NK-92 treated with Interleukin-12 subunit alpha and Interleukin-12 subunit beta, amount 100 ng/mL, for 24 hours (cell line): ENCODE measurements at places on chromosomes 4 and X.

- no peak for DNase-seq
These were observed 529 bp upstream of the CITED1 start for GRCh38 chrX:72306085-72306801.

- no peak for DNase-seq
These were observed 1776.3 kb downstream of the STIM2 start for GRCh38 chr4:28636971-28637370.

DNA sequence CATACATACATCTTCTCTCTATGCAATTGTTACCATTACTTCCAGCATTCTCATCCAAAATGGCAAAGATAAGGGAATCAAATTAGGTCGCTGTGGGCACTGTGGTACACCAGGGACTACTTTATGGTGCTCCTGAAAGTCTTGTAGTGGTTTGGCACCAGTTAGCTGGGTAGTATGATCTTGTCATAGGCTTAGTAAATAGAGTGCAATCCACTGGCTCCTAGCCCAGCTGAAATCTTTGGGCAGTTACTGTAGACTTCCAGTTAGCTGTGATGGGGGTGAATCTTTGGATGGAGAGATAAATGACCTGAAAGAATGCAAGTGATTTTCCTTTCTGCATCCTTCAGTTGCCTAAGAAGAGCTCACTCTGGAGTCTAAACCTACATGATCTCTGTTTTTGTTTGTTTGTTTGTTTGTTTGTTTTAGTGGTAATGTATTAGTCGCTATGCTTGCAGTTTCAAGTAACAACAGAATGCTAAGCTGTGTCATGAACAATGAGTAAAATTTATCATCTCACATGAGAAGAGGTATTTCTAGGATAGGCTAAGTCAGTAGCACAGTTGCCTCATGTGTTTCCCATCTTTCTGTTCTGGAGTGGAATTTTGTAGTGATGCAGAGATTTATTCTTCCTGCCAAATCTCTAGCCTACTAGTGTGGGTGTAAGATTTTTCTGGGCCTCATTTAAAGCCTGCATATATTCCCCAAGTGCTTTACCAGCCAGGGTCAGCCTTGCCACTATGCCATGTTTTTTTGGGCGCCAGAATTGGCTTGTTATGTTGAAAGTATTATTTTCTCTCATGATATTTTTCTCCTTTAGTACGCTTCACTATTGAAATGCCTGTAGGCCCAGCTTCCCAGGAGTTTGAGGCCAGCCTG is 24.2 kb downstream of the HERC3 start:
- DNase-seq, result no peak

- no peak for DNase-seq
These were observed 2.0 kb downstream of the USP9X start for GRCh38 chrX:41087201-41087600.

DNA sequence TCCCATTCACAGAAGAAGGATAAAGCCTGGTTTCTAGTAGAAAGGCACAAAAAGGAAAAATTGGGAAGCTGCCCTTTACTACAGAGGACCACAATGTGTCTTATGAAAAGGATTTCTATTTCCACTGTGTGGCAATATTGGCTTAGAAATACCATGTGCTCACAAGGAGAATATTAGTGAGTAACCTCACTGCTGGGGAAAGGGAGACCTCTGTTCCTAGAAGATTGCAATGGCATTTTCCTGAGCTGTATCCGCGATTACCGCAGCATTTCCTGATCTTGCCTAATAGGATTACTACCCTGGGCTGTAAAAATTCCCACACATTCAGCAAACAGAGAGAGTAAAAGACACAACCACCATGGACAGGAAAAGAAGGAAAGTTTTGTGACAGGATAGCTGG is 308.8 kb upstream of the TECRL start:
- DNase-seq, result no peak

DNA sequence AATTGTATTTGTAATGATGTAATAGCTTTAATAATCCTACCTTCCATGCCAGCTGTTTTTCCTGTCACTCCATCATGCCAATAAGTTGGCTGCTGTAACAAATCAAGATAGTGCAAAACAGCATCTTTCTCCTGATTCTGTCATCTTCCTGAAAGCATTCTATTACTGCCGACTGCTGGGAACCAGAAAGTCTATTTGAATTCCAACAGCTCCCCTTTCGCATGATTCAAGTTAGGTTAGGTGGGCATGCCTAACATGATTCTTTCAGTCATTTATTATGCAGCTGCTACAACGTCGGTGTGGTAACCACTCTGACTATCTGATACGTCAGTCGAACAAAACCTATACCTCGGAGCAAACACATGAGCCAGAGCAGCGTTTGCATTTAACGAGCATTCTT is 127.9 kb upstream of the DMD start:
- DNase-seq, result no peak

- DNase-seq, result no peak
These were observed 137.8 kb upstream of the TBC1D9 start for GRCh38 chr4:140893939-140894338.

DNA sequence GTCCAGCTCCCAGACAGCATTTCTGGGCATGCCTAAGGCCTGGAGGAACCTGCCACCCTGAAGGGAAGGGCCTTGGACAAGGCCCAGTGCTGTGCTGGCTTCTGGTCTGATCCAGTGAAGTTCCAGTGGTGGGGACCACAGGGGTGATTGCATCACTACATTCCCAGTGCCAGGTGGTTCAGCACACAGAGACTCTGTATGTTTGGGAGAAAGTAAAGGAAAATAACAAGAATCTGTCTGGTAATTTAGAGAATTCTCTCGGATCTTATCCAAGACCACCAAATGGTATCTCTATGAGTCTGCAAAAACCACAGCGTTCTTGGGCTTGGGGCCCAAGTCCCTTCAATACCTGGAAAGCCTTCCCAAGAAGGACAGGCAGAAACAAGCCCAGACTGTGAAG is 131.8 kb upstream of the MAD2L1 start:
- DNase-seq, result no peak

DNA sequence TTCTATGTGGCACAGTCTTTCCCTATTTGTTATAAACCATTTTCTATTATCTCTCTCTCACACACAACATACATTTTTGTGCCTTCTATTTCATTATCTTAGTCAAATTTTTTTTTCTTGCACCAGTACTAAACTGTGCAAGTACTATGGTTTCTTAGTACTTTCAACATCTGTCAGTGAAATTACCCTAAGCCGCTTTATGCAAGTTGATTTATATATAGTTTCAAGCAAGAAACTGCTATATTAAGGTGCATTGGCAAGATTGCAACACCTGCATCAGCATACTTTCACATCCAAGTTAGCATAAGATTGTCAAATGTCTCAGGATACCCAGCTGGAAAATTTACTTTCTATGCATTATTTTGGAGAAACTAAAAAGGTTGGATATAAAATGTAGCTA is 180.2 kb upstream of the FSTL5 start:
- no peak for DNase-seq

GRCh38 chr4:174119830-174120229 is 163.6 kb downstream of the FBXO8 start:
- DNase-seq, result no peak

- DNase-seq, result no peak
These were observed 9.1 kb upstream of the MAGED4B start for GRCh38 chrX:52078131-52078530.

DNA sequence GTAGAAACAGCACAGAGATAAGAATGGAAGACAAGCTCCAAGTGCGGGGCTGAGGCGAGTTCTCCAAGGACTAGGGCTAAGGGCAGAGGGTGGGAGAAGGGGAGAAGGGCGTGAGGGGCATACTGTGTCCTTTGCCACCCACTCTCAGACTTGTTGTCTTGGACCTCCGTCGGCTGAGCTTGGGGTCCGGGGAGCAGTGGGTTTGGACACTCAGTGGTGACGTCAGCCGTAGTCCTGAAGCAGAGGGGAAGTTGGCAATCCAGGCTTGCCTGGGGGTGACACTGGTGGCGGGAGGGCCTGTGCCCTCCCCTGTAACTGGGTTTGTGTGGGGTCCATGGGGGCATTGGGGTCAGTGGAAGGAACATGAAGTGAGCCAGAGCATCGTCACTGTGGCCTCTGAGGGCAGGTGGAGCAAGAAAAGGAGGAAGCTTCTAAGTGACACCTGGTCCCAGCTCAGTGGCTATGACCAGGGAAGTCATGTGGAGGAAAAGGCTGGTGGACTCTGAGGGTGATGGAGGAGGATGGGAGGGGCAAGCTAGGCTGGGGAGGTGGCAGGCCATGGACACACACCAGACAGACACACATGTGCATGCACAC is 17.6 kb downstream of the CD99 start:
- DNase-seq, result no peak

DNA sequence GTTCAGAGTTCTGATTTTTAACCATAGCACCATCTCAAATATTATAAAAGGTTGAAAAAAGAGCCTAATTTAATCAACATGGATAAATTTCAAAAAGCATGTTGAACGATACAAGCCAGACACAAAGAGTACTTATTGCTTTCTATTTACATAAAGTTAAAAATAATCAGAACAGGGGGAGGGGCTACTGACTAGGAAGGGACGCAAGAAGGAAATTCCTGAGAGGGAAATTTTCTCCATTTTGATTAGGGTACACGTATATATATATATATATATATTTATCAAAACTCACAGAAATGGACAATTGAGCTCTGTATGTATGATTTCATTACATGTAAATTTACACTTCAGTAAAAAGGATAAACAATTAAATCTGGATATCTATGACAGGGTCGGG is 482 bp upstream of the MBTPS2 start:
- no peak for DNase-seq

DNA sequence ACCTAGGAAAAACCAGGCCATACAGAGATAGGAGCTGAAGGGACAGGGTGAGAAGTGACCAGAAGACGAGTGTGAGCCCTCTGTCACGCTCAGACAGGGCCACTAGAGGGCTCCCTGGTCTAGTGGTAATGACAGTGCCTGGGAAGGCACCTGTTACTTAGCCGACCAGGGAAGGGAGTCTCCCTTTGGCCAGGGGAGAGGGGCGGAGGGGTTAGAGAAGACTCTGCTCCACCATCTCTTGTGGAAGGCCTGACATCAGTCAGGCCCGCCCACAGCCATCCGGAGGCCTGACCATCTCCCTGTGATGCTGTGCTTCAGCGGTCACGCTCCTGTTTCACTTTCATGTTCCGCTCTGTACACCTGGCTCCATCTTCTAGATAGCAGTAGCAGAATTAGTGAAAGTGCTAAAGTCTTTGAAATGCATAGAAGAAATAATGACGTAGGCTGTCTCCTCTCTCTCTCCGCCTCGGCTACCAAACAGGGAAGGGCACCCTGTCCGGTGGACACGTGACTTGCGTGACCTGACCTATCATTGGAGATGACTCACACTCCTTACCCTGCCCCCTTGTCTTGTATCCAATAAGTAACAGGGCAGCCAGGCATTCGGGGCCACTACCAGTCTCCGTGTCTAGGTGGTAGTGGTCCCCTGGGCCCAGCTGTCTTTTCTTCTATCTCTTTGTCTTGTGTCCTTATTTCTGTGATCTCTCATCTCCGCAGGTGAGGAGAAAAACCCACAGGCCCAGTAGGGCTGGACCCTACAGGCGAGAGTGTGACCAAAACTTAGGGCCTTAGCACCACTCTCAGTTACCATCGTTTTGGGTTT is 26.7 kb downstream of the HTT-AS start:
- DNase-seq, result peak; percentile 36

GRCh38 chr4:179145746-179146525 is 1703.7 kb upstream of the AGA start:
- DNase-seq, result no peak

DNA sequence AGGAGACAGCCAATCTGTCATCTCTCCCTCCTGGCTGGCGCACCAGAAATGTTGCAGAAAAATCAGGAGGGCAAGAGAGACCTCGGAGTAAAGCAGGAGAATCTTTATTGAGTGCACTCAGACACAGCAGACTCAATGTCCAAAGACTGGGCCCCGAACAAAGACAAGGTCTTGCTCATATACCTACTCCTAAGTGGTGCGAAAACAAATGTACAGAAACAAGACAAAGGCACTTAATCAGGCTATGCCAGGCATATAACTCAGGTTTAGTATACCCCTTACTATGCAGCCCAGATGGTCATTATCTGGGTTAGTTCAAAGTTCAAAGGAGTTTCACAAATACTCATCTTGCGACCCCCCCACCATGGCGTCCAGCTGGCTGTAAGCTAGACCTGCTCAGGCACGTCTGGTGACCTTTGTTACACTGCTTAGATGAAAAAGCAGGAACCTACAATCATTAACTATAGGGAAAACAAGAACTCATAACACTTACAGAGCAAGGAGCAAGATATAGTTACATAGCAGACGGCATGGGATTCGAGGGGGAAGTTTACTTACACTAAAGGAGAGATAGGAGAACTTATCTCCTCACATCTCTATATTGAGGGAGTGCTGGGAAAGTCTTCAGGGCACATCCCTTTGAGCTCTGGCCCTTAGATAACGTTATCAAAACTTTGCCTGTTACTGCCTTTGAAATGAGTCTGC is 27.5 kb downstream of the SULT1E1 start:
- no peak for DNase-seq

DNA sequence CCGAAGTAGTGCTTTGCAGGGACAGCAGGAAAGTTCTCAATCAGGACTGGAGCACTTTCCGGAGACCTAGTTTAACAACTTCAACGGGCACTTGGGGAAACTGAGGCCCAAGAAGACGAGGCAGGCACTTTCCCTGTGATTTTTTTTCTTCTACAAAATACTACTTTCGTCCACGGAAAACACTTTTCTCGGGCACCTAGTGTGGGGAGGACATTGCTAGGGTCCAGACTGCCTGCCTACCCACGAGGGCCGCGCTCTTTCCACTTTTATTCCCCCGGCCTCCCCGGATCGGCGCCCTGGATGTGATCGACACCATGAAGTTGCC is 125.4 kb upstream of the CXorf66 start:
- DNase-seq, result no peak

DNA sequence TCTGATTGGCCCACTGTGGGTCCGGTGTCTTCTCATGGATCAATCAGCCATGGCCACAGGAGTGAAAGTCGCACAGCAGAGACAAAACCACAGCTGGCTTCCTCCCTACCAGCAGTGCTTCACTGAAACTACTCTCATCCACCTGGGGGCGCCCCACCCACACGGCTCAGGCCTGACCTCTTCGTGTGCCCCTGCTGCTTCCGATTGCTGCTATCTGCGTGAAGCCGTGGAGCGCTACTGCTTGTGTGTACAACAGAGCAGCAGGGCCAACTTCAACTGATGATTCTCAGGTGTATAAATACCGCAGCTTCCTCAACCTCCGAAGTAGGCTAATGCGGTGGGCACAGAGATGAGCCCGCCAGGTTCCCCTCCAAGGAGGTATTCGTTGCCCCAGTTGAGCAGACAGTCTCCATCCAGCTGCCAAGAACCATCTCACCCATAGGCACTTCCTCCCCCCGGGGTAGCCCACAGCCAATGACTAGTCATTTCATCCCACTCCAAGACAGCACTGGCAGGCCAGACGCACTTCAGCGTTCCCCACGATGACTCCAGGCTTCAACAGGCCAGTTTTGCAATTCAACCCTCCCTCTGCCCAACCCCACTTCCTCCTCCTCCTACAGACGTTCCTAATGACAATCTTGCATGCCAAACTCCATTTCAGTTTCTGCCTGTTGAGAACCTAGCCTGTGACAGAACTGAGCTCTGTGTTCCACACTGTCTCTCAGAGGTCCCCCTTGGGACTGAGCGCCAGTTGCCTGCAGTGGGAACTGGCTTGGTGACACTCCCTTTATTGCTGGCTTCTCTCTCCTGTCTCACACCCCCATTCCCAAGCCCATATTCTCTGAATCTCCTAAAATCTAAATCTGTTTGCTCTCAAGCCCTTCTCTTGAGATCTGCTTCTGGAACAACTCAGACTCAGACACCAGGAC is 41.3 kb upstream of the ATP6AP2 start:
- DNase-seq, result no peak
